ENCODE measurements at places on chromosomes 6 and 20. TPM values are rescaled to one million over a fixed set of nuclear protein-coding genes. Genes with fewer than 3 reads are reported as not detected.

SLC22A1 gene
- total RNA-seq = 0.58 TPM

ANKEF1 gene
- total RNA-seq = 0.47 TPM

POM121L2 gene
- not detected for total RNA-seq

PRSS16 gene
- not detected for total RNA-seq

PAX1 gene
- total RNA-seq = not detected

C20orf144 gene
- total RNA-seq = not detected

TMC2 gene
- 0.15 TPM for total RNA-seq

SLC35F1 gene
- total RNA-seq = 5.4 TPM

DNA sequence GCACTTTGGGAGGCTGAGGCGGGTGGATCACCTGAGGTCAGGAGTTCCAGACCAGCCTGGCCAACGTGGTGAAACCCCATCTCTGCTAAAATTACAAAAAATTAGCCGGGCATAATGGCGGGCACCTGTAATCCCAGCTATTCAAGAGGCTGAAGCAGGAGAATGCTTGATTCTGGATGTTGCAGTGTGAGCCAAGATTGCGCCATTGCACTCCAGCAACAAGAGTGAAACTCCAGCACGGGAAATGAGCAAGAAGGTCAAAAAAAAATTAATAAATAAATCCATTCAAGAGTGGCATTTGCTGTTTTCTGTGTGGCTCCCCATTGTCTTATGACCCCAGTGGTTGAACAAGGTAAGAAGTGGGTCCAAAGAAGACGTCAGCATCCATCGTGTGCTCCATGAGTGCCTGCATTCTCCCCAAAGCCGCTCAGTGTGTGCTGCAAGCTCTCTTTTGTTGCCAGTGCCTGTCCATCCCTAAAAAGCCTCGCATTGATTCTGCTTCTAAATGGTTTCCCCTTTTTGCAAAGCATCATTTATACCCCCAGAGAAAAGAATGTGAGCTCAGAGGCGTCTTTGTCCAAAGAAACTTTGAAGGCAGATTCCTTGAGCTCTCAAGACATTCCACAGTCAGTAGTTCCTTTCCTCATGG lies 38.8 kb upstream of the MAP3K4 start:
- no peak for ATAC-seq

GRCh38 chr20:4147319-4147718 lies 132.0 kb upstream of the RNF24 start:
- ATAC-seq = no peak

GRCh38 chr20:31603822-31604566 lies 1.1 kb upstream of the ID1 start:
- peak; percentile 76 for ATAC-seq

DNA sequence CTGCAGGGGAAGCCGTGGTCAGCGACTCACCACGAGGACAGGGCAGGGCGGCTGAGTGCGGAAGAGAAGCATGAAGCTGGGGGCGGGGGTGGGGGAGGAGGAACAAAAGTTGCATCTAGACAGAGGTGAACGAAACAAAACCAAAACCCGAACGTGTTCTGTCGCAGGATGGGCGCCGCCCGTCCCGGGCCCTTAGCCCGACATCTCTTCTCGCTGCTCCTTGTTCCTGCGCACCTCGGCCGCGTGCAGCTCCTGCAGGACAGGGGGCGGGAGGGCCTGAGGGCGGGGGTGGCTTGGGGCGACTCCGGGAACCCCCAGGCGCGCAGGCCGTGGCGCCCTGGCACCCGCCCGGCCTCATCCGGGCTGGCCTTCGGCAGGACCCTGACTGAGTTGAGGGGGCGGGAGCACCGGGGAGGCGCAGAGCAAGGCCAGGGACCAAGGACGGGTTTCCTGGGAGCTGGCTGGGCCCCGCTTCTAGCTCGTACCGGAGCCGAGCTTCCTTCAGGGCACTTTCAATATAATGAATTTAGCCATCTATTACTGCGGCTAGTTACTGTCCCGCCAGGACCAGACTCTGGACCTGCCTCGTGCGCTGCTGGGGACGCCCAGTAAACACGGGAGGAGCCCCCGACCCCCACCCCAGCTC lies 12.0 kb downstream of the STMN3 start:
- ATAC-seq = peak; percentile 61

GRCh38 chr6:169042061-169042460 lies 211.6 kb downstream of the THBS2 start:
- no peak for ATAC-seq

DNA sequence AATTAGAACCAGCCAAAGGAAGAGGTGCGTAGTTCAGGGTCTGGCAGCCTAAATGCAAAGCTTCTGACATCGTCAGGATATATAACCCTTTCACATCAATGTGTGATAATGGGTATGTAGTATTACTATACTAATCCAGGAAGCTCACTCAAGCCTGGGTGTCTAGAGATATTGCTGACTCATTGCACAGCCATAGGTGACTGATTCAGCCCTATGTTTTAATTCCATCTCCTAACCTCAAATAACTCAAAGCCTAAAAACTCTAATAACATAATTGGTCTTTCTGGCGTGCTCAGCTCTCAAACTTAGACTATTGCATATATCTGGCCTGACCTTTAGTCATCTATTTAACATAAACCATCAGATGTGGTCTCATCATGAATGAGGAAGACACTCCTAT lies 658.4 kb downstream of the TBC1D32 start:
- ATAC-seq = no peak

DNA sequence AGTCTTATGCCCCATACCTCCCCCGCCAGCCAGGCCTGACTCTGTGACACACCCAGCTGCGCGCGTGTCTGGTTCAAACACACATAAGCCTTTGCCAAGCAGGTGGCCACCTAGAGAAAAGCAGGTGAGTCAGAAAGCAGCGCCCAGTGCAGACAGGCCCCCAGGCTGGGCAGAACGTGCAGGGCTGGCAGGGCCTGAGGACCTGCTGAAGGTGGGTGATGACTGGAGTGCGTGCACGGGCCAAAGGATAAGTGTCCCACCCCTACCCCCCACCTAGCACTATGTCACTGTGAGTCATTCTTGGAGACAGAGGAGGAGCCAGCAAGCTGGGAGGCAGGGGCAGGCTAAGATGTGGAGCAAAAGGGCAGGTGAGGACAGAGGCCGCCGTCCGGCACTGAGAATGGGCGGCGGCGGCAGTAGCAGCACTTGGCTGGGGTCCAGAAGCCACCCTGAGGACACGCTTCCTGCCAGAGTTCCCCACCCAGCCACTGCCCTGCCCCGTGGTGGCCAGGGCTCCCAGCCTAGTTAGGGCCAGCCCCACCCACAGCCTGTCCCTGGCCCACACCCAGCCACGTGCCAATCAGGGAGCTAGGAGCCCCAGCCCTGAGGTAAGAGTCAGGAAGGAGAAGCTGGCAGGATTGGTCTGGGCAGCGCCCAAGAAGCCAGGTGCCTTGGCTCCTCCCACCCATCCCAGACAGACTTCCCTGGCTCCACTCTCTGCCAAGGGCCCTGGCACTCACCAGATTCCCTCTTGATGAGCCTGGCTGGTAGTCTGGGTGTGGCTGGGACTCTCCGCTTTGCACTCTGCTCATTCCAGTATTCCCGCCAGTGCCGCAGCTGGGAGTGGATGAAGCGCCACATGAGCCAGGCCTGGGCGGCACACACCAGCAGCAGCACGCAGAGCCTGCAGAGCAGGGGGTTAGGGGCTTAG lies 72.7 kb downstream of the TRAM2 start:
- ATAC-seq = peak; percentile 82

DNA sequence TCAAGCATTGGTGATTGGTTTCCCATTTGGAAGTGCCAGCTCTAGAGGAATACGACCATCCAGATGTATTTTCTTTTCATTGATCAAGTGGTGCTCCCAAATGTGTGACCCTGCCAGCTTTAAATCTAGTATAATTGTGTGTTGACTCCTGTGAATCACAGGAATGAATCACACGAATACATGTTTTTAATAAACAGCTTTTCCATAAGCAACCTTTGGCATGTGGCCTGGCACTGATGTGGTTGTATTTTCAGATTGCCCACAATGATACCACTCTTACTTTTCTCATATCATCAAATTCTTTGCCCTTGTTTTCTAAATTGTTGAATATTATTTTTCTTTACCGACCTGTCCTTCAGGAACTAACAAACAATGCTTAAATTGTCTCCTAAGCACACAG lies 367 bp downstream of the GSTA3 start:
- no peak for ATAC-seq

DNA sequence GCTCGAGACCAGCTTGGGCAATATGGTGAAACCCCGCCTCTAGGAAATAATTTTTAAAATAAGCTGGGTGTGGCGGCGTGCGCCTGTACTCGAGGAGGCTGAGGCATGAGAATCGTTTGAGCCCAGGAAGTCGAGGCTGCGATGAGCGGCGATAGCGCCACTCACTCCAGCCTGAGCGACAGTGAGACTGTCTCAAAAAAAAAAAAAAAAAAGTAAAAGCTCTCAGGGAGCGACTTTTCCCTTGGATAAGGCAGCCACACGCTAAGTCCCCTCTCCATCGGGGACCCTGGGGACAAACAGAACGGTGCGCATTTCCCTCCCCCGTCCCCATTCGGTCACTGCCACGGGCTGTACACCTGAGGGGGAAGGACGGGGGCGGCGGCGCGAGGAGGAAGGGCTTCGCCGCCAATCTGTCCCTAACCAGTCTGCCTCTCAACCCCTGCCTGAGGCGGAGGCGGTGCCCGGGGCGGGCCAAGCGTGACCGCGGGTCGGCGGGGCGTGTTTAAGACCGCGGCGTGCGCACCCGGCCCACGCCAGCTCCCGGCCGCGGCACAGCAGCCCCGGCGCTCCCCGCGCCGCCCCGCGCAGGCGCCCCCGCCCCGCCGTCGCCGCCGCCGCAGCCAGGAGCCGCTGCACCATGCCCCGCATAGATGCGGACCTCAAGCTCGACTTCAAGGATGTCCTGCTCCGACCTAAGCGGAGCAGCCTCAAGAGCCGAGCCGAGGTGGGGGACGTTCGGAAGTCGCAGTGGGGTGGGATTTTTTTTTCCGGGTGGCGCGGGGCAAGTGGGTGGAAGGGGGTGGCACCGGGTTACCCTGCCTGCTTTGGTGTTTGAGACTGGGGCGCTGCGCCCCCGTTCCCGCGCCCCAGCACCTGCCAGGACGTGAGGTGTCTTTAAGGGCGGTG lies at the start of gene GMPR:
Gene GMPR, plus strand, starts transcription at position 531 of the 906 bp plus-strand sequence. Its CDS starts 107 bp downstream, at position 638.
- ATAC-seq = peak; percentile 87

GRCh38 chr6:163962627-163963117 lies 548.2 kb downstream of the QKI start:
- no peak for ATAC-seq

DNA sequence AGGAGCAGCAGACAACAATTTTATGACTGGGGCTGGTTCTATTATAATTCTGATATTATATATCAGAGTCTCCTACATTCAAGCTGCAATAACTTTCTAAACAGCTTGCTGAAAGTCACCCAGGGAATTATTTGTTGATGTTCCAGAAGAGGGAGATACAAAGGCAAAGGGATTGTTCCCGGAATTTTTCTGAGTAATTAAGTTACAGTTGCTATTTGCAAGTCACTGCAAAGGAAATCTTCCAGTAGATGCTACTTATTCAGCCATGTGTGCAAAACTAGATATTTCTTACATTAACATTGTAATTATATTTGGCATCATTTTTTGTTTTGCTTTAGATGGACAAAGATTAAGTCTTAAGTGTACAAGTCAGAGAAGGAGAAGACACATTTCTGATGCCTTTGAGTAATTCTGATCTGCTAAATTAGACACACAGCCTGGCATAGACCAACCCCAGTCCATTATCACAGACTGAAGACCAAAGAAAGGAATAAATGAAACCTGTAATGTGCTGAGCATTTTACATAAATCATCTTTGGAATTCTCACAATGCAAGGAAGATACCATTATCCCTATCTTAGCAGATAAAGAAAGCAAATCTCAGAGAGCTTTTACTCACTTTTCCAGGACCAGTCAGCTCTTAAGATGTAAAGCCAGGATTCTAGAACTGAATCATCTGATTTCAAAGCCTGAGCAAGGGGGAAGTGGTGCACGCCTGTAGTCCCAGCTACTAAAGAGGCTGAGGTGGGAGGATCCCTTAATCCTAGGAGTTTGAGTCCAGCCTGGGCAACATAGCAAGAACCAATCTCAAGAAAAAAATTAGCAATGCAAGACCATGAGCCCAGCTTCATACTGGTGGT lies 62.6 kb upstream of the AKAP12 start:
- no peak for ATAC-seq

GRCh38 chr20:33339515-33340058 lies 56.6 kb downstream of the BPIFB1 start:
- ATAC-seq = no peak

GRCh38 chr20:44388466-44389023 lies 33.0 kb downstream of the HNF4A start:
- ATAC-seq = peak; percentile 57

DNA sequence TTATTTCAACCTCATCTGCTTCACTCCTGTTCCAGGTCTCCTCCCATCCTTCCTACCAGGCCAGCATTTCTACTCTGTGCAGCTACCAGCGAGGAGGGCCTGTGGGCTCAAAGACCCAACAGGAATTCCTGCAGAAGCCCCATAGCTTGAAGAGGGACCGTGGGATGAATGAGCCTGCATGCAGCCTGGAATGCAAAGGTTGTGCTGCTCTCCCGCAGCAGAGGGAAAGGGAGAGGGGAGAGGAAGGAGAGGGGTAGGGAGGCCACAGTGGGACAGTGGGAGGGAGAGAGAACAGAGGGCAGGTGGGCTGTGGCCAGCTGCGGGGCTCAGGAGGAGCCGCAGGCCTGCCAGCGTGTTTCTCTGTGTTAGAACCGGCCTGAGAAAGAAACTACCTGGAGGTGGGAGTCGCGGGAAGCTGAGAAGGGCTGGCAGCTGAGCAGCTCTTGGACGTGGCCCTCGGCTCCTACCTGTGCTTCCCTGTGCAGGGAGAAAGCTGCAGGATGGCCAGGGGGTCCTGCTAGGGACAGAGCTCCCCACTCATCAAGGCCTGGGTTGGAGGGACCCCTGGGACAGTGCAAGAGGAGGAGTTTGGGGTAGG lies 66.1 kb upstream of the MLN start:
- no peak for ATAC-seq

GRCh38 chr6:113077794-113078193 lies 730.7 kb downstream of the RFPL4B start:
- ATAC-seq = no peak

GRCh38 chr20:14956026-14956425 lies 618.6 kb upstream of the FLRT3 start:
- no peak for ATAC-seq

GRCh38 chr6:7900621-7901020 lies 10.0 kb downstream of the TXNDC5 start:
- ATAC-seq = no peak

- no peak for ATAC-seq
Measured at GRCh38 chr20:61662968-61663331, 402.7 kb downstream of the TAF4 start.

DNA sequence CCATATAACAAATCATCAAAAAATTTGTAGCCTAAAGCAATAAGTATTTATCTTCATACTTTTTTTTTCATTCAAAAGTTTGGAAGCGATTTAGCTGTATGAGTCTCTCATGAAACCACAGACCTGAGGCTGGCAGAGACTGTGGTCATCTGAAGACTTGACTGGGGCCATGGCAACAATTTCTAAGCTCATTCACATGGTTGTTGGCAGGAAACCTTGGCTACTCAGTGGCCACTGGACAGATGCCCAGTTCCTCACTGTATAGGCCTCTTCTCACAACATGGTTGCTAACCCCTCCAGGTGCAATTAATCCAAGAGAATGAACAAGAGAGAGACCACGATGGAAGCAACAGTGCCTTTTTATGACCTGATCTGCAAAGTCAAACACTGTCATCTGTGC lies 235.9 kb downstream of the BTBD3 start:
- ATAC-seq = no peak

GRCh38 chr20:51305316-51306052 lies 237.0 kb downstream of the NFATC2 start:
- ATAC-seq = no peak

Measured in gastroesophageal sphincter (tissue), 4 donors.